ENCODE measurements at places on chromosomes 16 and 17.

- no peak for DNase-seq
Measured at GRCh38 chr17:2693561-2694380, 17.8 kb downstream of the CLUH start.

GRCh38 chr17:4666296-4666695 lies 24.8 kb upstream of the ALOX15 start:
- no peak for DNase-seq

- no peak for DNase-seq
Measured at GRCh38 chr17:36608794-36609497, 7.6 kb downstream of the MRM1 start.

GRCh38 chr17:76296186-76296585 lies 11.9 kb downstream of the QRICH2 start:
- no peak for DNase-seq

DNA sequence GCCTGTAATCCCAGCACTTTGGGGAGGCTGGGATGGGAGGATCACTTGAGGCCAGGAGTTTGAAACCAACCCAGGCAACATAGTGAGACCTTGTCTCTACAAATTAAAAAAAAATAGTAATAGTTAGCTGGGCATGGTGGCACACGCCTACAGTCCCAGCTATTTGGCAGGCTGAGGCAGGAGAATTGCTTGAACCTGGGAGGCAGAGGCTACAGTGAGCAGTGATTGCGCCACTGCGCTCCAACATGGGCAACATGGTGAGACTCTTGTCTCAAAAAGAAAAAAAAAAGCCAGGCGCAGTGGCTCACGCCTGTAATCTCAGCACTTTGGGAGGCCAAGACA lies 56.9 kb upstream of the MRTFB start:
- DNase-seq, result no peak

DNA sequence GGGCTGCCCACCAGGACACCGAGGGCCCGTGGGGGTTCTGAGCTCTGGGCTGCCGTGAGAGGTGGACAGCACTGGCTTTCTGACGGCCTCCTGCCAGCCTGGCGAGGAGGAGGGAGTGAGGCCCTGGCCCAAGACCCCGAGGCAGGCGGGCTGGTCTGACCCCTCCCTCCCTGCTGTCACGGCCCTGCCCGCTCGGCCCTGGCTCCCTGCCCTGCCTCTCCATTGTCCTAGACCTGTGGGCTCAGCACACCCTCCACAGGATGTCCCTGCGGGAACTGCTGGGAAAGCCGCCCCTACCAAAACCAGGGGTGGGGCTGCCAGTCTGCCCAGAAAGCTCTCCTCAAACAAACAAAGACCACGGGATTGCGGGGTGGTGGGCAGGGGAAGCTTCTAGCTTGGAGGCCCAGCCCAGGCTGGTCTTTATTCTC lies 20.7 kb downstream of the SPNS2 start:
- DNase-seq, result no peak

GRCh38 chr16:78805556-78805955 lies 706.1 kb downstream of the WWOX start:
- no peak for DNase-seq

GRCh38 chr16:9556949-9557665 lies 465.7 kb downstream of the HAPSTR1 start:
- no peak for DNase-seq

- DNase-seq, result no peak
Measured at GRCh38 chr17:903691-904481, 75.7 kb downstream of the NXN start.

DNA sequence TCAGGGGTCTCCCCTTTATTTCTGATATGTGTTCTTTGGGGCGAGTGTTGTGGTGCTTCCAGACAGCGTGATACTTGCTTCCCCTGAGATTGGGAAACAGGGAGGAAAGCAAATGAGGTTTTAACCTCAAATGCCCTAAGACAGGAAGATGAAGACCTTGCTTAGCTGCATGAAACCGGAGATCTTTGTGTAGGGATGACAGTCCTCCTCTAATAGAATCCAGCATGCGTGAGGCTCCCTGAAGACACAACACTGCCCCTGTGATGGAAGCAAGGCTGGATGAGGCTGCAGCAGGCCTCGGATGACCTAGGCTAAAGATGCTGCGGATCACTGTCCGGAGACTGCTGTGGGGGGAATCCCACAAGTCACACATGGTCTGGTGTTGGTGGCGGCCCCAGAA lies 491.0 kb downstream of the CDH13 start:
- DNase-seq, result no peak

- no peak for DNase-seq
Measured at GRCh38 chr17:8611137-8611536, 19.4 kb downstream of the MYH10 start.

DNA sequence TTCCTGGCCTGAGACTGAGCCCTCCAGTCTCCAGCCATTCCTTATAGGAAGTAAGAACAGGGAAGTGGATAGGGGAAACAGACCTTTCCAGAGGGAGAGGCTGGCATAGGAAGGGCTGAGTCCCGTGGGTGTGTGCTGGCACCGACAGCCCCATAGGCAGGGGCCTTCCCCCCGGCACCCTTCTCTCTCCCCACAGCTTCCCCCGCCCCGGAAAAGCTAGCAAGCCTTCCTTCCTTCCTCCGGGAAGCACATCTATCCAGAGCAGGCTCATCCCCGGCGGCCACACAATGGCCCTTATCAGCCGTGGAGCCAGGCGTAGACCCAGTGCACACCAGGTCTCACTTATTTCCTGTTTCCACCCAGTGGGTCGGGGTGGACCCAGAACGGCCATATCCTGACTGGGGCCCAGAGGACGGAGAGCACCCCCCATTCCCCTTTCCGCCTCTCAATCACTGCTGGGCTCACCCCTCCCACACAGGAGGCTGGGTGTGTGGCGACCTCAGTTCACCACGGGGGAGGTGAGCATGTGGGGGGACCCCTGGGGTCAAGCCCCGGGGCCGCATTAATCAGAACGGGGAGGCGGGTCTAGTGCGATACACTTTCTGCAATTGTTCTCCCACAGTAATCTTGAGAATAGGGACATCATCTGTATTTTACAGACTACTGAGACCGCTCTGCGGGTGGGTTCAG lies 950 bp upstream of the MYO1C start:
- no peak for DNase-seq

GRCh38 chr17:81808778-81809555 lies 5.0 kb downstream of the GCGR start:
- no peak for DNase-seq

GRCh38 chr16:78363843-78364555 lies 264.5 kb downstream of the WWOX start:
- DNase-seq, result no peak

GRCh38 chr17:69423450-69423849 lies 9.0 kb downstream of the MAP2K6 start:
- DNase-seq, result no peak

DNA sequence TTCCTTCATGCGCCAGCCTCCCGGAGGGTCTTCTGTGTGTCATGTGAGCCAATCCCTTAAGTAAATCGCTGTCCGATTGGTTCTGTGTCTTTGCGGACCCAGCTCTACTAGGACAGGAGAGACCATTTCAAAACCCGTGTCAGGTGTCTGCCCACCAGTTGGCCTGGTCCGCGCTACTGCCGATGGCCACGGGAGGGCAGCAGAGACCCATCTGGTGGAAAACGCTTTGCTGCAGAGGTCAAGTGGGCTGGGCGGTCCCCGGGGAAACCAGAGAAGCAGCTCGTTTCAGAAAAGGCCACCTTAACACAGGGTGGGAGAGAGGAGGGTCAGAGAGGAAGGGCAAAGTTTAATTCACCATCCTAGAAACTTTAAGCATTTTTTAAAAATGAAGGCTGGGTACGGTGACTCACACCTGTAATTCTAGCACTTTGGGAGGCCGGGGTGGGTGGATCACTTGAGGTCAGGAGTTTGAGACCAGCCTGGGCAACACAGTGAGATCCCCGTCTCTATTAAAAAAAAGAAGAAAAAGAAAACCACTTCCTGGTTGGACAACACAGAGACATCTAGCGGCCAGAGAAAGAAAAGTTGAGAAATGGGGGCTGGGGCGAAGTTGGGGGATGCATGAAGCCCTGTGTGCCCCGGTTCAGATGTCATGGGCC lies 2.8 kb upstream of the CIBAR2 start:
- peak; percentile 80 for DNase-seq

- DNase-seq, result peak; percentile 79
Measured at GRCh38 chr17:29116804-29117753, 63.1 kb downstream of the MYO18A start.

- DNase-seq, result no peak
Measured at GRCh38 chr16:88499836-88500251, 46.8 kb downstream of the ZFPM1 start.

DNA sequence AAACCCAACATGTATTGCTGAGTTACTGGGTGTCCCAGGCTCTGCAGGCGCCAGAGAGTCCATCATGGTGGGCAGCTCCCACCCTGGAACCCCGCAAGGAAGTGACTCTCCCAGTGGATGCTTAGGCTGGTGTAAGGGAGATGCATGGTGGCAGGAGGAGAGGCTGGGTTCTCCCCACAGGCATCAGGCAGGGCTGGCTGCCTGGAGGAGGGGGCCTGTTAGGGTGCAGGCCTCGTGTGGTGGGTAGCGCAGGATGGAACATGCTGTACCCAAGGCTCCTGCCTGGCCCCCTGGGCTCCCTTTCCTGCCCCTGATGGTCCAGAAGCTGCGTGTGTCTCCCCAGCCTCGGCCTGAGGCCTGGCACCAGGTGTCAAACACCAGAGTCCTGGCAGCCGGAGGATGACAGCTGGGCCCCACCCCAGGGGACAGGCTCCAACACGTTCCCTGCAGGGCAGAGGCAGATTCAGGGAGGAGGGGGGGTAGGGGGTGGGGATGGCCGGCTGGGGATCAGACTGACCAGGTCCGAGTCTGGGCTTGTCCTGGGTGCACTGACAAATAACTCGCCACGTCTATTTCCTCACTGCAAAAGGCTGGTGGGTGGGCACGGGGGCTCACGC lies 40.2 kb upstream of the CIBAR2 start:
- no peak for DNase-seq

DNA sequence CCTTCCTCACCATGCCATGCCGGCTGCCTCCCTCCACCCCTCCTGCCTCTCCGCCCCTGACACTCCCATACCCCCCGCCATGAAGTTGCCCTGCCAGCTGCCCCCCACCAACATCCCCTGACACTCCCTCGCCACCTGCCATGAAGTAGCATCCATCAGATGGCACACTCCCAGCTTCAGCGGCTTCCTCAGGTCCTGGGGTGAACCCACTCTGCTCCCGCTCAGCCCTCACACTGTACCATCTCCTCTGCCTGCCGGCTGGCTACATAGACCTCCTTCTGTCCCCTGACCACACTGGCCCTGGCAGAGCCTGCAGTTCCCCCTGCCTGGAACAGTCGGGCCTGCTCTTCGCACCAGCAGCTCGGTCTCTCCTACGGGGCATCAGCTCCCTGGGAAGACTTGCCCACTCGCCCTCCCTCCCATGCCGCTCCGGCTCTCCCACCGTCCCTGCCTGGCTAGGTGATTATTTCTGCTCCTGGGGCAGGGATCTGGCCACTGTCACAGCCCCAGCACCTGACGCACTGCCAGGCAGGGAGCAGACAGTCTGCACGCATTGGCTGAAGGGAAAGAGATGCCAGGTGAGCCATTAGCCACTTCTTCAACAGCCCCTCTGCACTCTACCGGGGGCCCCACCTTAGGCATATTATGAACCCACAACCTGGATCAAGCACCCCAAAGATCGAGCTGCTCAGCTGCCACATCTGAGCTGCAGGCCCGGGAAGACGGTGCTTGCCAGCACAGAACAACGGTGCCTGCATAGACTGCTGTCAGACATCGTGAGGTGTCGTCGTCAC lies 9.0 kb downstream of the CANT1 start:
- no peak for DNase-seq

DNA sequence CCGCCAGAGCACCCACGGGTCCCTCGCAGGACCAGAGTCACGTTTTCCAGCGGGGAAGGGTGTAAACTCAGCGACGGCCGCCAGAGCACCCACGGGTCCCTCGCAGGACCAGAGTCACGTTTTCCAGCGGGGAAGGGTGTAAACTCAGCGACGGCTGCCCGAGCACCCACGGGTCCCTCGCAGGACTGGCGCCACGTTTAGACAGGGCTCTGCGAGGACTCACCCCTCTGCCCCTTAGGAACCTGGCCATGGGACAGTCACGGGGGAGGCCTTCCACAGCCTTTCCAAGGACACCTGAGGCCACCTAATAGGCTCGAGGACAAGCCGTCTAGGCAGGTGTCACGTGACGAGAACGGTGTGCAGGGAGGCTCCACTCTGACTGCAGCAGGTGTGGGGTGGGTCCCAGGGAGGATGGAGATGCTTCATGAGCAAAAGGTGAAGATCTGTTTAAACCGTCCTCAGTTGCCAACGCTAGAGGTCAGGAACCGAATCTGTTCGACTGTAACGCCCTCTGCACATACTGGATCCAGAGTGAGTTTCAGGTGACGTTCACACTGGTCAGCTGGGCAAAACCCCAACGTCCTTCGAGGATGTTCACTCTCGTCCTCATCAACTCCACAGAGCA lies 48.0 kb upstream of the METRNL start:
- DNase-seq, result no peak

DNA sequence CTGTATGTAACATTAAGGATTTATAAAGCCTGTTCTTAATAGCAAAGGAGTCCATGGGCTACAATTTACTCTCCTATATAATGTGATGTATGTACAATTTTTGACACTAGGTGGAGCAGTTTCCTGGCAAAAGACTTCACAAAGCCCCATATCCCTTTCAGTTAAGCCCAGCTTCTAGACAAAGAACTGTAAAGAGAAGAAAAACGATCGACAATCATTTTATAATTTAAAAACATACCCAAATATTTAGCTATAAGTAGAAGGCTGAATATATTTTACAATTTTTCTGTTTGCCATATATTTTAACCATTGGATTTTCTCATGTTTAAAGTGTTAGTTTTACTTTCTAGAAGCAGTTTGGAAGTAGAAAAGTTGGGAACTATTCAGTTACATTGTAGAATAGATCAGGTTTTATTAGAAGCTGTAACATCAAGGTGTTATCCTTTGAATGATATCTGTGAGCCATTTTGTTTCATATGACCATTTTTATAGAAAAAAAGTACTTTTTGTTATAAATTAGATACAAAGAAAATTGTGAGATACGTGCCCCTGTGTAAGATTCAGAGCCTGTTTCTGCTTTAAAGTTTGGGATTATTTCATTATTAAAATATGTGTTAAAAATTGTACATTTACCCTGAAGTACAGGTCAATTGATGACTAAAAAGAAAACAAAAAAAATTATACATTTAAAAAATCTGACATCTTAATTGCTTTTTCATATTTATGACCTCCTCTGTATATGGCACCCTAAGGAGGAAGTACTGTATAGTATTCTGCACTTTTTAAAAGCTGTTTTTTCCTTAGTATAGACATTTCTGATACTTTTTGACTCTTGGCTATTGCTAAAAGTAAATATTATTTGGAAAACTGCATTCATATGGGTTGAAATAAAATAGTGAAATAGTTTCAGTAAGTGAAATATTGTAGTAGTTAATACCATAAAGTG lies 46.3 kb downstream of the VMP1 start:
- peak; percentile 90 for DNase-seq

- no peak for DNase-seq
Measured at GRCh38 chr17:61597607-61598006, 6.6 kb upstream of the NACA2 start.

DNA sequence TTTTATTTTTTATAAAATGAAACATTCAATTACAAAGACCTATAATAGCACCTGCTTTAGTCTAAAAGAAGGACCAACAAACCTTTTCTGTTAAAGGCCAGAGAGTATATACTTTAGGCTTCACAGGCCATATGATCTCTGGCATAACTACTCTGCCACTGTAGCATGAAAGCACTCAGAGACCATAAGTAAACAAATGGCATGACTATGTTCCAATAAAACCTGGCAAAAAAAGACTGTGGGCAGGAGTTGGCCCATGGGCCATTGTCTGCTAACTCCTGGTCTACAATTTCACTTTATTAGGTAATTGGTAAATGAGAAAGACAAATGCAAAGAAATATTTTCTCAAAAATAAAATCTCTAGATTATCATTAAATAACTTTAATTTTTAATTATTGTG lies 14.9 kb downstream of the CEP112 start:
- no peak for DNase-seq

GRCh38 chr17:58504826-58505351 lies 9.5 kb downstream of the MTMR4 start:
- DNase-seq, result no peak

Measured in CD4-positive, alpha-beta T cell treated with Interleukin-15 for 4 hours (primary cell).